ENCODE measurements at places on chromosomes 12 and 14.

DNA sequence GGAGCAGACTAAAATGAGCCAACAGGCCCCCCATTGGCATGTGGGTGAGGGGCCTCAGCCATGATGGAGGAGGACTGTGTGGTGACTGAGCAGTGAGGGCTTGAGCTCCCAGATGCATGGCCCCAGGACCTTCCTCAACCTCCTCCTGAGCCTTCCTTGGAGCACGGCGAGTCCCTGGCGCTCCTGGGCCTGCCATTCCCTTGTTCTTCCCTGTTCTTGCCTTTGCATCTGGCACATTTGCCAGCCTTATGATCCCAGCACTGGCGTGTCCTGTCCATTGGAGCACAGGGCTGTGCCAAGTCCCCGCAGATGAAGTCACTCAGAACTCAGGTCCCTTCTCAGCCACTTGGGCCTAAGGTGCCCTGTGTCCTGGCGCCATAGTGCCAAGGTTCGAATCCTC lies 40.3 kb upstream of the MEG3 start:
- no peak for DNase-seq

DNA sequence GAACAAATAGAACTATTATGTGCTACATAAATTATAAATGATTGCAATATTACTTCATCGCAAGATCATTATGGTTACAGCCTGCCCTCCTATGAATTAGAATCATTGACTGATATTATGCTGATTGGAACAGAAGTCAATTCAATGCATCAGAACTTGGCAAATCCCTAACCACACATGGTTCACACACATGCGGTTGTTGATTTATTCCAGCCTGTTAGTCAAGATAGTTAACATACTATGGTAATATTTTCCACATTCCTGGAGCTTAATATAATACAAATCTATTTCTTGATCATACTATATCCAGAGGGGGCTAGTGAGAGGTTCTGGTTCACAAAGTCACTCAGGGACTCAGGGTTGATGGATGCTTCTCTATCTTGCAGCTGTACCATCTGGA lies 9.7 kb upstream of the CACNA1C start:
- no peak for DNase-seq

DNA sequence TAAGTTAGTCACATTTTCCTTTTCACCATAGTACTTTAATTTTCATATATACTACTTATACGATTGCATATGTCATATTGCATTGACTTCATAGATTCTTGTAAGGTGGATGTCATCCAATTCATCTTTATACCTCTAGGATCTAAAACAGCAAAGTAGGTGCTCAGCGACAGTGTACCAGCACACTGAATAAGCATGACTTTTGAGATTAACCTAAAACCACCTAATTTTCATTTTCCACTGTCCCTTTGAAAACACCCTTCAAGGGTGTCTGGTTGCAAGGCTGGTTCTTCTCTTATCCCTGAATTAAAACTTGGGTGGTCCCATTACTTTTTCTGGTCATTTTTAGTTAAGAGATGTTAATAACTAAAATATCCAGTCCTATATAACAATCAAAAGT lies 4.4 kb downstream of the GPR19 start:
- DNase-seq, result no peak

GRCh38 chr12:94173660-94174265 lies 25.4 kb downstream of the PLXNC1 start:
- no peak for DNase-seq

DNA sequence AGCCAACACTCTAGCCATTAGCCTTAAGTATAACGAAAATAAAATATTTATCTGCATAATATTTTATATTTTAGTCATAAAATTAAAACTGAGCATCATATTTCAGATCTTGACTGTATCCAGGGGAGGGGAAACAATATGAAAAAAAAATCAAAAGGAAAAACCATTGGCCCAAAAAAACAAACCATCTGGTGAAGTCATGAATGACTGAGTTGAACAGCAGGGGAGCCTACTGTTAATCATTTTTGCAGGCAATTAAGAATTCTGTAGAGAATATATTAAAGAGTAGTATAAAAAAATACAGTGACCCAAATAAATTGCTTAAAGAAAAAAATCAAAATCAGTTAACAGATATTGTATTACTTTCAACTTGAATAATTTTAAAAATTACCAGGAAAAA lies 224.8 kb downstream of the C12orf50 start:
- no peak for DNase-seq

GRCh38 chr12:24565300-24565699 lies 383.6 kb downstream of the BCAT1 start:
- DNase-seq, result no peak

GRCh38 chr12:12158858-12159257 lies 88.1 kb downstream of the BCL2L14 start:
- no peak for DNase-seq

DNA sequence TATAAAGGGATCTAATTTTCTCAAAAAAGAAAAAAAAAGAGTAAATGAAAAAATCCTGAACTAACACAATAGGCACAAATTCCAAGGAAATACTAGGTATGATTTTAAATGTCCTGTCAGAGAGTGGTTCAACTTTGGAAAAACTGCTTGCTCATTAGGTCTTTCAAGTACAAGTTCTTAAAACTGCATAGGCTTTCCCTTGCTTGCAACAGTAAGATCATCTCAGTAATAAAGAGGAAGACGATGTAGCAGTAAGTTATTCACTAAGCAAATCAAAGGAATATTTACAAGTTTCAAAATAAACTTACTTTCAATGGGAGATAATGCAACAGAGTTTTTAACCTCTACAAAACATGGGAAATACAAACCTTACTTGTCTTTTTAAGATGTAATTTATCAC lies 21.6 kb downstream of the CORO1C start:
- DNase-seq, result no peak

- DNase-seq, result peak; percentile 36
These were observed 429.1 kb downstream of the RAD51B start for GRCh38 chr14:68248481-68249255.

GRCh38 chr12:3041558-3042164 lies 35.5 kb upstream of the TSPAN9 start:
- peak; percentile 69 for DNase-seq
